Adipocyte (in vitro differentiated cells): ENCODE measurements at places on chromosomes 5 and 9.
A peak's percentile ranks its signal among the peaks of the same experiment; 100 is the strongest.

DNA sequence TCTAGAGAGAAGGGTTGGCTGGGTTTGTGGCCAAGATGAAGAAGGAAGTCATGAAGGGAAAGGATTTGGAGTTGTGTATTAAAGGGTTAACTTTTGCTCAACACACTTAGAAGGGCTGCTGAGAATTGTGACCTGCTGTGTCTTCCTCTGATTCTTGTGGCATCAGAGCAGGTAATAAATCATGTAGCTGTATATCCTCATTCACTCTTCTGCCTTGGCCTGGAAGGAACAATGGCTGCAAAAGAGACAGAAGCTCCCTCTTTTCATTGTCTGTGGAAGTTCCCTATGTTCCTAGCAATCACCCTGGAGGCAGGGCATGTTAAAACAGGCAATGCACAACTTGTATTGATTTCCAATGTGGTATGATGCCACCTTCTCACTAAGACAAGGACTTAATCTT, 159.1 kb downstream of the LRRC70 start:
- no peak for DNase-seq

DNA sequence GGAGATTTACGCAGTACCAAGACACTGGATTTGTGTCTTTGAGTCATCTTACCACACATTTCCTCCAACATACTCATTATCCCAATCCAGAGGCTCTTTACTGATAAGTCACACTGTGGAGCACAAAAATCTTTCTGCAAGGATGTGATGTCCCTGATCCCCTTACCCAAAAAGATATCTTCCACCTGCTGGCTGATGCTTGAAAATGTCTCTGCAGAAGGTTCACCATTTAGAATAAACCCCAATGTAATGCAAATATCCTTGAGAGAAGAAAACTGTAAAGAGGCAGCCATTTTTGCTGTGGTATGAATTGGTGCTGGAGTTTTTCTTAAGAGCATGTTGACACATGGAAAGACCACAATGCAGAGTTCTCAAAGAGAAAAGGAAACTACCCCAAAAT, 65.7 kb upstream of the RORB start:
- DNase-seq: no peak

DNA sequence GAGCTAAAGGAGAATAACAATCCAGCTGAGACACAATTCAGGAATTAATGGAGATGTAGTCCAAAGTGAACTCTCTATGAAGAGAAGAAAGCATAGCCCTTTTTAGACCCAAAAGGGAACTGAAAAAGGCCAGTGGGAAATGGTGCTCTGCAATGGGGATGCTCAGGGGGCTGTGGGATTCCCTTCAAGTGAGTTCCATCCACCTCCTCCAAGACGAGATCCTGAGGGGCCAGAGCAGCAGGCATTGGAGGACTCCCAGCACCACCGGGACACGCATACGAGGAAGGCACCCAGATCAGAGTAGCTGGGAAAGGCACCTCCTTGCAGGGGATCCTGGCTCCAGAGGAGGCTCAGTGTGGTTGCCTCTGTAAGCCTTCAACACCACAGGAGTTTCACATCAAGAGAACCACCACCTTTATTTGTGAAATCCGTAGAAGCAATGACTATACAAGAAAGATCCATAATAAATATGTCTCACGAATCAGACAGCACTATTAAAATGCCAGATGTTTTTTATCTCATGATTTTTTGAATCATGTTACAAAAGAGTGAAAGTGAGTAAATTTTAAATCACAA, 288.2 kb downstream of the MED10 start:
- no peak for DNase-seq

DNA sequence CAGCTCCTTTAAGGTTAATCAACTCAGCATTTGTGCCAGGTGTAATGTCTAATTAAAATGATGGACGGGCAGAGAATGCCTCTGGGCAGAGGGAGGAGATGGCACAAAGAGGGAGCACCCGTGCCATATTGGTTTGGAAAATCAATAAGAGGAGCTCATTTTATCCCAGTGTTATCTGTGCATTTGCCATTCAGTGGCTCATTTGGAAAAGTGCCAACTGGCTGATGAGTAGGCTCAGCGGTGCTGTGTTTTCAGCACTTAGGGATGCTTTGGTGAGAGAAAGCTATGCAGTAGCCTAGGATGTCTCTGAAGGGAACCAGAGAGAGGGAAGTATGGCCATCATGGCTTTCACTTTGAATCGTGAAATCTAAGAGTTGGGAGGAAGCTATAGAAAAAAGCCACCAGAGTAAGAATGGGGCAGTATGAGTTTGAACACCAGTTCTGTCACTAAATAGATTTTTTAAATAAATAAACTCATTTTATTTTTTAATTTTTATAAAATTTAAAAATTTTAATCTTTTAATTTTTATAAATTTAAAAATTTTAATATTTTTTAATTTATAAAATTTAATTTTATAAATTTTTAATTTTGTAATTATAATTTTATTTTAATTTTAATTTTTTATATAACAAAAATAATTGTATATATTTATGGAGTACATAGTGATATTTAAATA, 472.8 kb downstream of the BRINP1 start:
- no peak for DNase-seq

DNA sequence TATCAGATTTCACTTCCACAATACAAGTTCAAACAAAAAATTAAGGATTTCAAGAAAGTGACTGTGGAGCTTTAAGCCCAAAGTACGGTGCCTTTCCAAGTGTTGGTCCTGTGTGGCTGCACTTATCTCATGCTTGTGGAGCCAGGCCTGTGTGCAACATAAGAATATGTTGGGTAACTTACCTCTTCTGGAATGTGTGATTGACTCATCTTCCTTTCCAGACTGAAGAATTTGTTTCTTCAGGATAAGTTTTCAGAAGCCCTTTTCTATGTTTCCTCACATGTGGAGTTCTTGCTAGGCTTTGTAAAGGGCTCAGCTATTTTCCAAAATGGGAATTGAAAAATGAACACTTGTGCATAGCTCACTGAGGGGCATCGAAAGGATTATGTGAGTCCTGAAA, 485.1 kb upstream of the PAPPA start:
- peak; percentile 83 for DNase-seq

- DNase-seq: peak; percentile 29
These were observed 120.6 kb downstream of the FOXD1 start for GRCh38 chr5:73327908-73328455.

DNA sequence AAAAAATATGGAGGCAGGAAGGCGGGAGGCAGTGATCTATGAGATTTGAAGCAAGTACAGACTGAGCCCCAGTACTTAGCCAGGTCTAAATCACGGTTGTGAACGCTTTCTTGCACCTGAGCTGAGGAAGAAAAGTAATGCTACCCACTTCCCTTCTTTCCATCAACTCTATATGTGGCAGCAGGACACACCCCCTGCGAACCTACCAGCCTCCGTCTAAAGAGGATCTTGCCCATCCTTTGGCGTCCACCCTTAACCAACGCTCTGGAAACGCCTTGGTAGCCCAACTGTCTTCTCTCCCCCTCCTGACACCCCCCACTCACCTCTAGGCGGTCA, 545 bp downstream of the HMGCS1 start:
- DNase-seq: no peak

GRCh38 chr5:44320188-44320587, 69.0 kb downstream of the FGF10 start:
- DNase-seq: no peak

- DNase-seq: no peak
These were observed 223.5 kb upstream of the PCSK5 start for GRCh38 chr9:75666856-75667554.

- DNase-seq: no peak
These were observed 55.1 kb downstream of the HMGCS1 start for GRCh38 chr5:43258116-43258515.

DNA sequence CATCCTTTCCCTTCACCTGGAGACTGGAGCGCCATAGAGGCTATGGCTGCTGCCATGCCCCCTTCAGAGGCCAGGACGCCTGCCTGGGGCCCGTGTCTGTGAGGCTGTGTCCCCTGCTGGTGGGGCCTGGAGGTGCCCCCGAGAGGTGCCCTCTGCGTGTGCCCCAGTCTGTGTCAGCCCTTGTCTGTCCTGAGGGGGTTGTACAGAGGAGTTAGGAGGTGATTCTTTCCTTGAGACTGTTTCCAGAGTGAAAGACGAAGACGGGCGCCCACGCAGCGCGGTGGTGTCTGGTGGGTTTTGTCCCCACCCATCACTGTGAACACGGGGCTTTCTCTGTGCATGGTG, 24.6 kb downstream of the TRAF2 start:
- no peak for DNase-seq

DNA sequence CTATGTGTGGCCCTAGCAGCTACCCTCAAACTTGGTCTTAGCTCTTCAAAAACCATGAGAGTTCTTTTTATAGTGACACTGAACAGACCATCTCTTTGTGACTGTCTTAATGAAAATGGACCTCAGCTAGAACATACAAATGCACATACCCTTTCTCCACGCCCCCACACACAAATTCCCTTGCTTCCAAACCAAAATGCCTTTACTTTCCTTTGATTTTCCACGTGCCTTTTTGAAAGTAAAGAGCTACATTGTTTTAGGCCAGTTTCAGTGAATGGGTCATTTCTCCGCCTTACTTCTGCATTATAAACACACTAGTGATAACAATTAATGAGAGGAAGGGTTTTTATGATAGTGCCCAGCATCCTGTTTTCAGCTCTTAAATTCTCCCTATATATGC, 105.8 kb upstream of the EFNA5 start:
- no peak for DNase-seq

- DNase-seq: no peak
These were observed 72.3 kb upstream of the BOD1 start for GRCh38 chr5:173688703-173689102.

DNA sequence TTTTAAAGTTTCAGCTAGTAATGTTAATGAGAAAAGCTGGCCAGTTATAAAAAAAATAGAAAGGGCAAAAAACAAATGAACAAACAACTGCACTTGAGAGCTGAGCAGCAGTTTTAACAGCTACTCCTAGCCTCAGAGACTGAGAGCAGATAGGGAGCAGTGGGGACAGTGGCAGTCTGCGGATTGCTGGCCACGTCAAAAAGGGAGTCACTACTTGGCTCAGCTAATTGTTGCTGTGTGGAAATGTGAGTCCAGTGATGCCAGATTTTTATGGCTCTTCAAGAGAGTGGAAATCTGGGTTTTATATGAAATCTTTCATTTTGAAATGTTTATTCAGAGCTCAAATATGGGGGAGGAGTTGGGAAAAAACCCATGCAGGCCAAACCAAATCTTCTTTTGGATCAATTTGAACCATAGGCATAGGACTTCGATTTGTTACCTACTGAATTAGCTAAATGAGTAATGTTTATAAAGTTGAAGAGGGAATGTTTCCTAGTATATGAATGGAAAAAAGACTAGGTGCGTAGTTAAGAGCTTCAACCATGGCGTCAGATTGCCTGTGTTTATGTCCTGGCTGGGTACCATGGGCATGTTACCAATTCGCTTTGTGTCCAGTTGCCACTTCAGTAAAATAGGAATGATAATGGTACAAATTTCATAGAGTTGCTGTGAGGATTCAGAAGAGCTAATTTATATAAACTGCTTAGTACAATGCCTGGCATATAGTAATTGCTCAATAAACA, 102.1 kb downstream of the PAM start:
- DNase-seq: peak; percentile 57

DNA sequence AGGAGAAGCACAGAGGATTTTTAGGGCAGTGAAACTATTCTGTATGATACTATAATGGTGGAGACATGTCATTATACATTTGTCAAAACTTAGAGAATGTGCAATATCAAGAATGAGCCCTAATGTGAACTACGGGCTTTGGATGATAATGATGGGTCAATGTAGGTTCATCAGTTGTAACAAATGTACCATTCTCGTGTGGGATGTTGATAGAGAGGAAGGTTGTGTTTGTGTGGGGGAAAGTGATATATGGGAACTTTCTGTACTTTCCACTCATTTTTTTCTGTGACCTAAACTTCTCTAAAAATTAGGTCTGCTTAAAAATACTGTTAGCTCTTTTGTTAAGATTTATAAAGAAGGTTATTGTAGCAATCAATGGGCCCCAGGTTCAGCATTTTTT, 138.9 kb downstream of the SPATA31D1 start:
- no peak for DNase-seq

DNA sequence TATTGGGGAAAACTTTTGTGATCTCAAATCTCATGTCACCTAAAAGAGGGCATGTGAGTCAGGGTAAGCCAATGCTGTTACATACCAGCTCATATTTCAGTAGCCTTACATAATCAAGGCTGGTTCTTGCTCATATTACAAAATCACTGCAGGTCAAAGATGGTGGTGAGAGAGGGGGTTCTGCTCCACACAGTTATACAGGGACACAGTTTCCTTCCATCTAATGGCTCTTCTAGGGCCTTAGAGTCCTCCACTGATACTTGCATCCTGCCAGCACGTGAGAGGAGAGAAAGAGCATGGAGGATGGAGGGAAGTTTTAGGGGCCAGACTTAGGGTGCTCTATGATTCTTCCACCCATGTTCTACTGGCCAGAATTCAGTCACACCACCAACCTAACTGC, 130.0 kb downstream of the LIFR start:
- DNase-seq: peak; percentile 39

DNA sequence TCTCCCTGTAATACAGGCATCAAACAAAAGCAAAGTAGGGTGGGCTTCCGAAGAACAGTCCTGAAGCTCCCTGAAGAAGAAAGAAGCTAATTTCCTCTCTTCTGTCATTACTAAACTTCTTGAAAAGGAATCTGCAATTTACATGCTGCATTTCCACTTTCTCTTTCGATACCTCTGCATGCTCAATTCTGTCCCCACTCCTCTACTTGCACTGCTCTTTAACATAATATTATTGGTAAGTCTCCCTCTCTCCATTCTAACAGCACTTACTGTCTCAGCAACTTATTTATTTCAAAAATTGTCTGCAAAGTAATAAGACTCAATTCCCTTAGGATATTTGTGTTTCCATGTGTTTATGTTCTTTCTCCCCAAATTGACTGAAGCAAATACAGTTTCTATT, 3.9 kb upstream of the PLPP1 start:
- peak; percentile 22 for DNase-seq

DNA sequence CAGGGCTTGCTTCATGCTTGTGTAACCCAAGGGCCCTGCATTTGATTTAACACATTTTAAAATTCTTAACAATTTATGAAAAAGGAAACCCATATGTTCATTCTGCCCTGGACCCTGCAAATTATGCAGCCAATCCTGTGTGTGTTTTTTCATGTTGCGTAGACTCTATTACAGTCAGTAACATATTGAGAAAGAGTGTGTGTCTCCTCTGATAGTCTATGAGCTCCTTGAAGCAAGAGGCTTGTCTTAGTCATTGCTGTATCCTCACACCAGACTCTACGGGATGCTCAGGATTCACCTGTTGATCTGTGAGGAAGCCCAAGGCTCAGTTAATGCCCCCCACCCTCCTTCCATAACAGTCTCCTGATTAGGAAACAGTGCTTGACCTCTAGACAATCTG, 177.3 kb upstream of the DMAC1 start:
- DNase-seq: no peak

GRCh38 chr9:110257097-110257841, 962 bp upstream of the TXN start:
- peak; percentile 31 for DNase-seq

GRCh38 chr9:88971131-88971960, 19.9 kb upstream of the S1PR3 start:
- no peak for DNase-seq
